ENCODE measurements at places on chromosomes 4 and X. TPM values are rescaled to one million over a fixed set of nuclear protein-coding genes. Genes with fewer than 3 reads are reported as not detected.

The STS gene
- 0.54 TPM for total RNA-seq

DNA sequence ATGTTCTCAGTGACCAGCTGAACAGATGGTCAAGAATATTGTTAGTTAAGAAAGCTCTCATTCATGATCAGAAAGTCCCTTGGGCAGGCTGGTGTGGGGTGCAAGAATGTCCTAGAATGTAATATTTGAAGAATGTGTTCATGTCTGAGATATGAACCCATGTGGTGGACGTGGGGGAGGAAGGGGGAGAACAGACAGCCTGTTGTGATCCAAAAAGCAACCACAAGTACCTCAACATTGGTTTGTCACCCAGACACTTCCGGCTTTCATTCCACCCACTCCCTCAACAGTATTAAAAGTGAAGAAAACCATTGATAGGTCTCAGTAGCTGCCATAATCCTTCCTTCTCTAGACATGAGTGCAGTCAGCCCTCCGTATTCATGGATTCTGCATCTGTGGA is 82.2 kb downstream of the MAML3 start:
- no peaks in the 10 kb centered on the region for H3K4me1 ChIP-seq
- no peak overlapping the region for H3K27ac ChIP-seq
- no peak for DNase-seq
- no peaks in the 10 kb centered on the region for H3K27me3 ChIP-seq
- no peak overlapping the region for H3K4me3 ChIP-seq

GRCh38 chrX:103687073-103687695 is 685 bp upstream of the MORF4L2 start:
- peak overlapping the region; percentile 94 for H3K27ac ChIP-seq
- H3K4me3 ChIP-seq = peak overlapping the region; percentile 56
- H3K27me3 ChIP-seq = no peaks in the 10 kb centered on the region
- peak; percentile 45 for DNase-seq
- H3K36me3 ChIP-seq = peaks cover 17% of the 10 kb centered on the region

DNA sequence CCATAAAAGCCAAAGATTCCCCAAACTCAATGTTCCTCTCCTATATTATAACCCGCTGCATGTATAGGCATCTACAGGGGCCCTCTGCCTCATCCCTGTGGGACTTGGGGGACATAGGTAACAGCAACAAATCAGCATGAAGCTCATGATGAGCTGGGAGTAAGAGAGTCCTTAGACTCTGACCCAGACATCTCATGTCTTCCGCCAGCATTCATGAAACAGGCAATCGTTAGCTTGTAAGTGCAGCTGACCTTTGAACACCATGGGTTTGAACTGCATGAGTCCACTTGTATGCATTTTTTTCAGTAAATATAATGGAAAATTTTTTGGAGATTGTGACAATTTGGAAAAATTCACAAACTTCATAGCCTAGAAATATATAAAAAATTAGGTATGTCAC is 10.4 kb upstream of the SCOC start:
- no peak for DNase-seq
- no peaks in the 10 kb centered on the region for H3K27me3 ChIP-seq
- H3K4me1 ChIP-seq = peaks cover 3% of the 10 kb centered on the region

GRCh38 chrX:116749943-116750342 is 287.2 kb upstream of the CT83 start:
- no peaks in the 10 kb centered on the region for H3K27me3 ChIP-seq
- no peak overlapping the region for H3K27ac ChIP-seq
- no peaks in the 10 kb centered on the region for H3K4me1 ChIP-seq

GRCh38 chrX:111917591-111917990 is 41.6 kb downstream of the TRPC5OS start:
- no peaks in the 10 kb centered on the region for H3K4me1 ChIP-seq
- no peaks in the 10 kb centered on the region for H3K36me3 ChIP-seq
- no peak overlapping the region for H3K4me3 ChIP-seq
- no peaks in the 10 kb centered on the region for H3K27me3 ChIP-seq

Data from HCT116 (cell line).